EH (cell line): ENCODE measurements at places on chromosomes 4 and X.

- no peak for DNase-seq
Observed at GRCh38 chr4:1940566-1940965, 68.2 kb downstream of the NELFA start.

DNA sequence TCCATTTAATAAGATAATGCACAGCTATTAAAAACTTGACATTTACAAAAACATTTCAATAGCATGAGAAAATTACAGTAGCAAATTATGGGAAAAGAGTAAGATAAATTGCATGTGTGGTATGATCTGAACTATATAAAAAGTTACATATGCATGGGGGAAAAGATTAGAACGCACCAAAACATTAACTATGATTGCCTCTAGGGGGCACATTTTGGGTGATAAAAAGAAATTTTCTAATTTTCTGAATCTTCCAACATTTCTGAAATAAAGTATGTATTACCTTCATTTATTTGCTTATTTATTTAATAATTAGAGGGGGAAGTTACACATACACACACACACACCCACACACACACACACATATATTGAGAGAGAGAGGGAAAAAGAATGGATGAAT is 19.6 kb upstream of the KDM5C start:
- no peak for DNase-seq

- no peak for DNase-seq
Observed at GRCh38 chrX:139844884-139845283, 88.0 kb downstream of the ATP11C start.

GRCh38 chr4:54237770-54238169 is 8.7 kb downstream of the PDGFRA start:
- no peak for DNase-seq

GRCh38 chr4:26522478-26522877 is 32.2 kb upstream of the CCKAR start:
- DNase-seq: peak; percentile 65

DNA sequence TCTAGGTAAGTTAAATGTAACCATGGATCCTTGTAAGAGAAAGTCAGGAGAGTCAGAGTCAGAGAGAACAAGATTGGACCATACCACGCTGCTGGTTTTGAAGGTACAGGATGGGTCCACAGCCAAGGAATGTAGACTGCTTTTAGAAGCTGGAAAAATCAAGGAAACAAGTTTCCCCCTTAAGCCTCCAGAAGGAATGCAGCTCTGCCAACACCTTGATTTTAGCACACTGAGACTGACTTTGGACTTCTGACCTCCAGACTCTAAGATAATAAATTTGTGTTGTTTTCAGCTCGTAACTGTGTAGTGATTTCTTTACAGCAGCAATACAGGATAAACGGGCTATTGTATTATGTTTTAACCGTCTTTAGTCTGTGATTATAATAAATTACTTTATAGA is 108.0 kb upstream of the USP38 start:
- no peak for DNase-seq

DNA sequence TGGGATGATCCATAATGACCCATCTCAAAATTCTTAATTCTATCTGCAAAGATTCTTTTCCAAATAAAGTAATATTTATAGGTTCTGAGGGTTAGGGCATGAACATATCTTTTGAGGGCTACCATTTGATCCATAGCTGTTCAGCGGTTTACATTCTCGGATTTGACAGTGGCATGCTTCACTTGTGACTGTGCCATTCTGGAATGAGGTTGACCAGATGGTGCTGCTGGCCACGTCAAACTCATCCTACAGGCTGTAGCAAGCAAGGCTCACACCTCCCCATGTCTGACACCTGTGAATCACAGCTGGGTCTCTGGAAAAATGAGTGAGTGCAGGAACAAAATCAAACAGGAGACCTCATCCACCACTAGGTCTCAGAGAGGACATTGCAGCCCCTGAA is 280.5 kb downstream of the DHRSX start:
- DNase-seq: no peak

DNA sequence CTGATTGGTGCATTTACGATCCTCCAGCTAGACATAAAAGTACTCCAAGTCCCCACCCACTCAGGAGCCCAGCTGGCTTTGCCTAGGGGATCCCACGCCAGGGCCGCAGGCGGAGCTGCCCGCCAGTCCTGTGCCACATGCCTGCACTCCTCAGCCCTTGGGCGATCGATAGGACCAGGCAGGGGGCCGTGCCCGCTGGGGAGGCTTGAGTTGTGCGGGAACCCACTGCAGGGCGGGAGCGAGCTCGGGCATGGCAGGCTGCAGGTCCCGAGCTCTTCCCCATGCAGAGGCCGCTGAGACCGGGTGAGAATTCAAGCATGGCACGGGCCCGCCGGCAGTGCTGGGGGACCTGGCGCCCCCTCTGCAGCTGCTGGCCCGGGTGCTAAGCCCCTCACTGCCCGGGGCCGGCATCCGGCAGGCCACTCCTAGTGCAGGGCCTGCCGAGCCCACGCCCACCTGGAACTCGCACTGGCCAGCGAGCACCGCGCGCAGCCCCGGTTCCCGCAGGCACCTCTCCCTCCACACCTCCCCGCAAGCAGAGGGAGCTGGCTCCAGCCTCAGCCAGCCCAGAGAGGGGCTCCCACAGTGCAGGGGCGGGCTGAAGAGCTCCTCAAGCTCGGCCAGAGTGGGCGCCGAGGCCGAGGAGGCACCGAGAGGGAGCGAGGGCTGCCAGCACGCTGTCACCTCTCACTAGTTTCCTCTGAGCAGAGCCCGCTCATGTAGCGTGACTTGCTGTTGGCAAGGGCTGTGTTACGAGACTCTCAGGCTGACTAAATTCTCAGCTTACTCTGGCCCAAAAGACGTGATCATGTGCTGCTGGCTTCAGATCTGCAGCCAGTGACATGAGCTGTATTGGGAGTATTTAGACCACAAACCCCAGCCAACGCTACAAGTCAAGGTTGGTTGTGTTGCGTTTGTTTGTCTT is 87.5 kb downstream of the TRAPPC11 start:
- DNase-seq: no peak

- DNase-seq: peak; percentile 9
Observed at GRCh38 chrX:906586-906985, 276.0 kb downstream of the SHOX start.
